IPS DF 6.9 (cell line): ENCODE measurements at places on chromosomes 7 and 10.

GRCh38 chr7:48180981-48181380, 9.7 kb downstream of the ABCA13 start:
- no peak for DNase-seq

- no peak for DNase-seq
Observed at GRCh38 chr7:127766831-127767459, 115.0 kb downstream of the SND1 start.

DNA sequence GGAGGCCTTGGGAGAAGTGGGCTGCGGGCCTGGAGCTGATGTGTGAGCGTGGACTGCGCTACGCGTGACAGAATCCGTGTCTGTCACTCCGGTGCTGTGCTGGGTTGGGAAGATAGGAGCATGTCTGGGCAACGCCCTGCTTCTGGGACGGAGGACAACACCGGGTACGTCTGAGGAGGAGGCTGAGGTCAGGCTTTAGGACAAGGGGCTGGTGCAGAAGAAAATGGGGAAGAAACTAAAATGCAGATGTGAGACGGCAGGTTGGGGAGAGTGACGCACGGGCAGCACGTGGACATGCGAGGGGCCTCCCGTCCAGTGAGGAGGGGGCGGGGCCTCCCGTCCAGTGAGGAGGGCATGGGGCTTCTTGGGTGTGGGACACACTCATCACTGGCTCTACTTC, 207.4 kb downstream of the DNAJB6 start:
- DNase-seq: no peak

DNA sequence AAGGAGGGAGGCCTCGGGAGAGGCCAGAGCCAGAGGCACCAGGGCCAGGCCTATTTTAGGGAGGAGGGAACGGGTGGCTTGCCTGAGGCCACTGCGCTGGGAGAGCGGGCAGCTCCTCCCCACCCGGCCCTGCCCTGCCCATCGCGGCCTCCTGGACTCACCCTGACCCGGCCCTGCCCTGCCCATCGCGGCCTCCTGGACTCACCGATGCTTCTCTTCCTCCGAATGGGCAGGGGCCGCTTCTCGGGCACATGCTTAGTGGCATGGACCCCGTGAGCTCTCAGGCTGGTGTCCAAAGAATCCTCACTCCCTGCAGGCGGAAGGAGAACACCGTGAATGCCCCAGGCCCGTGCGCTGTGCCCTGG, 7.5 kb downstream of the PDGFA start:
- DNase-seq: no peak

- no peak for DNase-seq
Observed at GRCh38 chr10:99658622-99659030, 683 bp upstream of the ENTPD7 start.

DNA sequence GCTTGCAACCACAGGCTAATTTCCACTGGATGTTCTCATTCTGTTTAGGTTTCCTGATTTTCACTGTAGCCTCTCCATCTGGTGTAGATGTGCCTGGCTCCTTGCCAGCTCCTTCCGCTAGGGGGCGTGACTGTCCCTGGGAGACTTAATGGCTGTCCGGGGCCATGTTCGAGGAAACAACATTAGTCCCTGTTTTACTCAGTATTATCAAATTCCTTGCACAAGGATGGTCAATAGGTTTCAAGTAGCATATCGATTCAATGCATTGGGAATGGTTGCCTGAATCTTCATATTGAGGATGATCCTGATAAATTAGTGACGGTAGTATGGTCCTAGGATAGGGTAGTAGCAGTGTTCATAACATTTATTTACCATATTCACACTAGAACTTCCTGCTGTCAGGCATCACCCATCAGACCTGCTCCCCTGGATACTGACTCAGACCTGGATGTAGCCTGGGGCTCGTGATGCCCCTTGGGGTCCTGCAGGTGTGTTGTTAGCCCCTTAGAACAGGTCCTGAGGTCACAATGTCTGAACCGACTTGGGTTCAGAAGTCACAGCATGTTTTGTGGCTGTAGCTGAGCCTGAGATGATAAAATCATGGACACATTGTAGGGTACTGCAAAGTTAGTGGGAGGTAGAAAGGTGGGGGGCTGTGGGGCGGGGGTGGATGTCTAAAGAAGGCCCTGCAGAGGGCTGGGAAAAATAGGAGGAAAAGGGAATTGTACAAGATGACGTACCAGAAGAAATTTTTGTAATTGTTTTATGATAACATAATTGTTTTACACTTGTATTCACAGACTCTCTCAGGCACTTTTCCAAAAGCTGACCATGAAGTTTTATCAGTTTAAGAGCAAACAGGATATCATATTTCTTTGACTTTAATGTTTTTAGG, 8.9 kb upstream of the EXOC6 start:
- peak; percentile 41 for DNase-seq

- no peak for DNase-seq
Observed at GRCh38 chr7:100694098-100694745, at the start of gene GIGYF1. Gene GIGYF1 (minus strand): TSS chr7:100694250. CDS start chr7:100688238, 6,012 bp downstream.

DNA sequence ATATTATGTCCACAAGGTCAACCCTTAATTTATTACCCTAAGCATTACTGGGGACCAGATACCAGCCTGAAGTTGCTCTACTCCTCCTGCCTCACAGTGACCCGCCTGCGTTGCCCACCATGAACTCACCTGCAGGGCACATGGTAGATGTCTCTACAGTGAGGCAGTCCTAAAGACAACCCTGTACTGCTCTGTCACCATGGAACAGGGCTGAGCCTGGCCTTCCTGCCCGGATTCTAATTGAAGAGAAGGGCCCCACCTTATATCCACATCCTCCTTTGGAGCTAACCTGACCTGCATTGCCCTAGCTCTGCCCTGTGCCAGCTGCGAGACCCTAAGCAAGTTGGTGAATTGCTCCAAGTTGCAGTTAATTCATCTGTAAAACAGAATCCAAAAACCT, 4.1 kb downstream of the SH3PXD2A start:
- DNase-seq: no peak

DNA sequence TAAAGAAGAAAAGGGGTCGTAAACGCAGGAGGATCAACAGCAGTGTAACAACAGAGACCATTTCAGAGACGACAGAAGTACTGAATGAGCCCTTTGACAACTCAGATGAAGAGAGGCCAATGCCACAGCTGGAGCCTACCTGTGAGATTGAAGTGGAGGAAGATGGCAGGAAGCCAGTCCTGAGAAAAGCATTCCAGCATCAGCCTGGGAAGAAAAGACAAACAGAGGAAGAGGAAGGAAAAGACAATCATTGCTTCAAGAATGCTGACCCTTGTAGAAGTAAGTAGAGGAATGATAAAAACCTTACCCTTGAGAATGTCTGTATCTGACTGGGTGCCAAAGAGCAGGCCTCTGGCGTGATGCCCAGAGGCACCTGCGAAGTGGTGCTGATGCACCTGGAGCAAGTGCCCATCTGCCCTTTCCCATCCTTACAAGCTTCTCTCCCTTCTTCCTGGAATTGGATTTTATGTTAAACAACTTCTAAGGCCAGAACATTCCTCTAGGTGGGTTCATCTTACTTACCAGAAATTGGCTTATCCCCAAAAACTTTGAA, 86.4 kb upstream of the SAMD8 start:
- DNase-seq: no peak

DNA sequence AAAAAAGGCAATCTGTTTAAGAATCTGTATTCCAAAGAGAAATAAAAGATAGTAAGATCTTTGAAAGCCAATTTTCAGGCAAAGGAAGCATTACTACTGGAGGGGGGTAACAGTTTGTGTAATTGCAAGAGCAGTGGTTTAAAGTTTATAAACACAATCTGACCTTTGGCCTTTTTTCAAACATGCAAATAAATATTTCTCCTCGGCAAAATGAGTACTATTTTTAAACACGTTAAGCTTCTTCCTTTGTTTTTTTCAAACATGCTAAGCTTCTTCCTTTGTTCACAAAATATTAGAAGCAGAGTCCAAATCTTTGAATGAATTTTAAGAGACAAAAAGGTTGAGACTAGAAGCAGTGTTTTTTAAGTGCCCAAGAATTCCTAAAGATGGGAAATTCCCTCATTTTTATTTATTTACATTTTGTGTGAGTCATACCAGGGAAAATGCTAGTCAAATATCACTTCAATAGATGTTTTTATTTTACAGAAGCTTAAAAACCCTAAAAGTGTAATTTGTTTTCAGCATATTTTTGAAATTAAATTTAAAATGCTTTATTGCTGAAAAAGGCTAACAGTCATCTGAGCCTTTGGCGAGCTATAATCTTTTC, 229.3 kb downstream of the GPR37 start:
- DNase-seq: no peak

DNA sequence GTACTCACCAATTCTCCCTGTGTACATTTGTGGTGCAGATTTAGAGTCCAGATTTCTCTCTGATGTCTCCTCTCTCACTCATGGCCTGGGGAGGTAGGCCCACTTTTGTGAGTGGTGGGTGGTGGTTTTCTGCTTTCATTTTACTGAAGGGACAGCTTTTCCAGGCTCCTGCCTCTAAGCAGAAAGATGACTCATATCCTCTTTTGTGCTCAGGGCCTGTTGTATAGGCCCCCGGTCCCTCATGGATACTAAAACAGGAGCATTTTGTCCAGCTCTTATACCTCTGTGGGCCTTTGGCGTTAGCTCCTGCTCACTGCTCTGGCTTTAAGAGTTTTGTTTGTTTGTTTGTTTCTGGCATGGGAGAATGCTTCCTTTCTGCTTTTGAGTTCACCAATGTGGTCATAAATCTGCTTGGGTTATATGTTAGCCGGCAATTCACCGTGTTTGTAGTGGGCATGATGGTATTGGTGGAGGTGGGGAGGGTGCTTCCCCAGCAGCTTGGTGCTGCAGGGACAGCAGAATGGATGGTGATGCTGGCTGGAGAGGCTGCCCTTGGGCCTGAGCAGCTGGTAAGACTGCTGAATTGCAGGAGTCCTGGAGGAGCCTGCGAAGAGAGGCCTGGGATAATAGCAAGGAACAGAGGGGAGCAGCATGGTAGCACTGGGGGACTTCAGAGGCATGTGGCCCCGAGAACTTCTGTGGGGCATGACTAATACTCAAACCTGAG, 468.7 kb downstream of the RPS24 start:
- no peak for DNase-seq

- DNase-seq: no peak
Observed at GRCh38 chr7:29135846-29136245, 10.5 kb downstream of the CPVL start.

- DNase-seq: no peak
Observed at GRCh38 chr10:26485150-26485941, 47.2 kb downstream of the APBB1IP start.

DNA sequence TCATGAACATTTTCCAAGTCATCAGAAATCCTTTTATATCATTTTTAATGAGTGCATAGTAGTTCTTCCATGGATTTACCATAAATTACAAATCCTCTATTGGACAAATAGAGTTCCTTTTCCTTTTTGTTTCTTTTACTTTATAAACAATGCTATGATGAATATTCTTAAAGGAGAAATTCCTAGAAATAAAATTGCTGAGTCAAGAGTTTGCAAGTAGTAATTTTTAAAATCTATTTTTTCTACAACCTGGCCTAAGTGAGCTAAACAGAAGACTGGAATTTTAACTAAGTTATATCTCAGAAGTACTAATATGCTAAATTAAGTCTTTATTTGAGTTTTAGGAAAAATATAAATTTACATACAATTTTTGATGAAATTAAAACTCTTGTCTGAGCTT, 38.8 kb downstream of the PLEKHA1 start:
- DNase-seq: no peak

- DNase-seq: no peak
Observed at GRCh38 chr7:137147338-137147720, 196.2 kb downstream of the PTN start.

- DNase-seq: no peak
Observed at GRCh38 chr10:123458933-123459332, 207.2 kb upstream of the GPR26 start.

DNA sequence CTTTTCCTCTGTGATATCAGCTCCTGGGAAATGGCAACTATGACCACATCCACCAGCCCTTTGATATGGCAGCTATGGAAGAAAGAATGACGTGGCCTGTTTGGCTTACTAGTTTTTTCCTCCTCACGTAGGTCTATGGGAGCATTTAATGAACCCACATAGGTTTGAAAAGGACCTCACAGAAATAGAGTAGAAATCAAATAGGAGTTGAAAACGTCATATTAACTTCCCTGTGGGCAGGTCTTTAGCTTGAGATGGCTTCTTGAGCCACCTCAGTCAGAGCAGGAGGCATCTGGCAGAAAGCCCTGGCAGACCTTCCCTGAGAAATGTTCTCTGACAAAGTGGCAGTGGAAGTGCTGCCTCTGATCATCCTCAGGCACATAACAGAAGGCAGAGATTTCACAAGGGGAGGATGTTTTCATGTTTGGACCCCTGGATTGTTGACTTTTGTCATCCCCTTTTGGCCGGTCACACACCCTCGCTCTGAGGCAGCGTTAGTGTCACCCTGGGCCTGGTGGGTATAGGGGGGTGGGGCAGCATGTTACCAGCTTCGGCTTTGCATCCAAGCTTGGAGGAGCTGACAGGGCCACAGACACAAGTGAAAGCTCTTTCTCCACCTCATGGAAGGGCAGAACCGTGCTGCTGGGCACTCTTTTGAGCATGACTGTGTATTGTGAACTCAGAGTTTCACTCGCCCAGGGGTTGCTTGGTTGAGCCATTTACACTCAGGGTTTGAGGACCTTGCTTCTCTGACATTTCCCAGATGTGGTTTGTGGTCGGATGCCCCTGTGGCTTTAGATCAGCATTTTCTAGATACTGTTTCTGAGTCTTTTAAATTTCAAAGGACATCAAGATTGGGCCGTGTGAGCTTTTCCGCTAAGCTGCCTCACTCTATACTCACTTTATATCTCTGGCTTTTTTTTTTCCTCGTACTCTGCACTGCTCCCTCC, 184.2 kb downstream of the STK31 start:
- no peak for DNase-seq

DNA sequence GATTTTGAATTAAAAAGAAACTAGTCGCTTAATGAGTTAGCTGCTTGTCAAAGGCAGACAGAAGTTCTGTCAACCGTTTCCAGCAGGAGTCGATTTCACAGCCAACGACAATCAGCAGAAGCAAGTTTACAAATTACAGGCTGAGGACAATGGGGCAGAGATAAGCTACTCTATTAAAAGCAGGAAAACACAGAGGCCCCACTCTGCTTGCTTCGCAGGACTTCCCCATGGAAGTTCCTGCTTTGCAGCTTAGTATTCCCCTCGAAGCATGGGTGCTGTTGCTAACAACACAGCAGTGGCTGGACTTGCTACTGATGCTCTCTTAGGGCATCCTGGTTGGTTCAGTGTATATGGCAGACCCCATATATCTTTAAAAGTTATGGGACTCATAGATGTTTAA, 50.8 kb upstream of the KLF6 start:
- DNase-seq: no peak

GRCh38 chr10:72132854-72133253, 44.5 kb upstream of the SPOCK2 start:
- no peak for DNase-seq
